HCT116 (cell line): ENCODE measurements at places on chromosomes 7 and 10.

GRCh38 chr10:3995302-3996210 is 210.5 kb upstream of the KLF6 start:
- DNase-seq = no peak

- DNase-seq = no peak
These were observed 20.0 kb downstream of the KCNK18 start for GRCh38 chr10:117217196-117217761.

- DNase-seq = no peak
These were observed 82.2 kb downstream of the GTF2IRD1 start for GRCh38 chr7:74535951-74536356.

GRCh38 chr10:103238506-103239252 is 7.0 kb upstream of the RPEL1 start:
- peak; percentile 84 for DNase-seq

DNA sequence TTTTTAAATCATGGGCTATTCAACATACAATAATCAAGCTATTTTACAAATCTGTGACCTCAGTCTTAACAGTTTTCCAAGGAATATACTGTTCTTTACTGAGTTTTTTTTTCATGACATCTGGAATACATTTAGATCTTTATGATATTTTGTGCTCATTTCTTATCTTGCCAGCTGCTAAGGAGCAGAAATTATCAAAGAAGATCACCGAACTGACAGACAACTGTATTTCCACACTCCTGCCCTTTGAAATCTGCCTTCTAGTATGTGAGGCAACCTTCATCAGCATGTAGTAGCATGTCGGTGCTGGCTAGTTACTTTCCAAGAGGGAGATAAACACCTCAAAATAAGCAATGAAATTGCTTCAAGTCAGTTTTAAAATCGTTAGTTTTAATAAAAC is 66.4 kb downstream of the NHLRC2 start:
- DNase-seq = no peak

DNA sequence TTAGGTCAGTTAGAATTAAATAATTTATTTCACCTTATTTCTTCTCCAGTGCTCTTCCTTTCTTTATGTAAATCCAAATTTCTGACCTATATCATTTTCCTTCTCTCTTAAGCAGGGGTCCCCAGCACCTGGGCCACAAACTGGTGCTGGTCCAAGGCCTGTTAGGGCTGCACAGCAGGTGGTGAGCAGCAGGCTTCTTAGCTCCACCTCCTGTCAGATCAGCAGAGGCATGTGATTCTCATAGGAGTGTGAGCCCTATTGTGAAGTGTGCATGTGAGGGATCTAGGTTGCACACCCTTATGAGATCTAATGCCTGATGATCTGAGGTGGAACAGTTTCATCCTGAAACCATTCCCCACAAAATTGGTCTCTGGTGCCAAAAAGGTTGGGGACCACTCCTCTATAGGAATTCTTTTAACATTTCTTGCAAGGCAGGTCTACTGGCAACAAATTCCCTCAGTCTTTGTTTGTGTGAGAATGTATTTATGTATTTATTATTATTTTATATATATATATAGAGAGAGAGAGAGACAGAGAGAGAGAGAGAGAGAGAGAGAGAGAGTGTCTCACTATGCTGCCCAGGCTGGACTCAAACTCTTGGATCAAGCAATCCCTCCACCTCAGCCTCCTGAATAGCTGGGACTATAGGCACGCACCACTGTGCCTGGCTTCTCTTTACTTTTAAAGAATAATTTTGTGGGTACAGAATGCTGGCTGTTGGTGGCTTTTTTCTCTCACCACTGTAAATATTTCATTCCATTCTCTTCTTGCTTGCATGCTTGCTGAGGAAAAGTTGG is 4.3 kb upstream of the ABCC2 start:
- no peak for DNase-seq

DNA sequence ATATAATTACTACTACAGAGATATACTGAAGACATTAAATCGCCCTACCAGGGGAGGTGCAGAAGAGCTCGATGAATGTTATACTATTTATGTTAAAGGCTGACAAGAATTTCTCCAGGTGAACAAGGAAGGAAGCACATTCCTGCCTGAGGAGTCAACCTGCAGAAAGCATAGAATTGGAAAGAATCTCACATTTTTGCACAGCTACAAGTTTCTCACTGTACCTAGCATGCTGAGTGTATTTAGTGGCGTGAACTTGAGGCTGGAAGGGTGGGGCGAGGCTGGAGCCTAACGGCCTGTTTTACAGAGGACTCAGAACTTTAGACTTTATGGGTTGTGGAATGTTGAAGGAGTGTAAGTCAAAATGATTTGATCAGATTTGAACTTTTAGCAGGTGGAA is 373.6 kb upstream of the LRGUK start:
- no peak for DNase-seq

DNA sequence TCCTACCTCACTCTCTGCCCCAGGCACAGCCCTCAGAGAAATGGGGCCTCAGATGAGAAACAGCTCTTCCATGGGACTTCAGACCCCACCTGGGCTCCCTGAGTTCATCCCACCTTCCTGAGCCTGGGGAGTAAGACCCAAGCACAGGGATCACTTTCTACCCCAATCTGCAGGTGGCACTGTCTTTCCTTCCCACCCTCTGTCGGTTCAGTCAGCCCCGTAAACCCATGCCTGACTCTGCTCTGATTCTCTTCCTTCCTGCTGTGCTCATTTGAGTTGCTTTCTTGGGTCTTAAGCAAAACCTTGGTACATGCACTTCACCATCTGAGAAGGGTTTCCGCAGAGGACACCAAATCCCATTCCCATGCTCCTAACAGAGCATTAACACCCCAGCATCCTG is 306.4 kb upstream of the CDC14C start:
- DNase-seq = no peak

- no peak for DNase-seq
These were observed 38.7 kb downstream of the CALML3 start for GRCh38 chr10:5563321-5563961.

- no peak for DNase-seq
These were observed 29.1 kb downstream of the SPOCK2 start for GRCh38 chr10:72058989-72059842.

GRCh38 chr7:112571852-112572607 is 91.2 kb downstream of the LSMEM1 start:
- DNase-seq = peak; percentile 7

- no peak for DNase-seq
These were observed 109.5 kb upstream of the CARD11 start for GRCh38 chr7:3153118-3153517.

- DNase-seq = no peak
These were observed 47.7 kb downstream of the SHOC2 start for GRCh38 chr10:110967009-110967630.

GRCh38 chr7:104895522-104896236 is 118.3 kb upstream of the KMT2E start:
- no peak for DNase-seq
